ENCODE measurements at places on chromosomes 7 and 10.

DNA sequence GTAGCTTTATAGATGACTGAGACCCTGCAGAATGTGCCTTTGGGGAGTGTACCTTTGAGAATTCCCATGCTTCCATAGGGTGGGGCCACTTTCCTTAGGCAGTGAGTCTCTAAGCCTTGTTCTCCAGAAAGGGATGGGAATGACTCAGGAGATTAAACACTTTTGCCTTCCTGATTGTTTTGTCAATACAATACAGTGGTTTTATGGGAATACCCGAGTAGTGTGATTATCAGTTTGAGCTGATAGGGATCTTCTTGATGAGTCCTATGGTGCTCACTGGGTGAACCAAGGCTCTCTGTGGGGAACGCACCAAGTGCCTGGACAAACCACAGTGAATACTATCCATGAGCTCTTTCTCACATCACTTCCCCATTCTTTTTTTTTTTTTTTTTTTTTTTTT lies 6.3 kb downstream of the MYOF start:
- no peak for DNase-seq

GRCh38 chr10:93495654-93496321 lies 624 bp upstream of the CEP55 start:
- DNase-seq, result no peak

DNA sequence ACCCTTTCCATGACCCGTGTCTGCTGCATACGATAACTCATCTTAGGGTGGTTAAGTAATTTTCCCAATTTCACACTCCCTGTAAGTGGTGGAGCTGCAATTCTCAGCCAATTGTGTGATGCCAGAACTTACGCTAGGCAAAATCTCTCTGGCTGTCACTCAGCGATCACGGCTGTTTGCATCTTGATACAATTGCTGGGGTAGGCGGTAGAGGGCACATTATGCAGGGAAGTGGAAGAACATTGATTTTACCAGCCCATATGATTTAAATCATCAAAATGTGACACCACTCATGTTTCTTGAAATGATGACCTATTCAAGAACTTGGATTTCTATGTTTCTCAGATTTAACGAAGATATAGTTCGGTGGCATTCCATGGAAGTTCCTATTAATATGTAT lies 108.7 kb upstream of the ADARB2 start:
- DNase-seq, result no peak

GRCh38 chr7:85716353-85716752 lies 529.5 kb upstream of the SEMA3D start:
- DNase-seq, result no peak

- no peak for DNase-seq
These were observed 165.7 kb downstream of the ELMO1 start for GRCh38 chr7:37282927-37283326.
